Activated CD8-positive, alpha-beta memory T cell treated with anti-CD3 and anti-CD28 coated beads, Interleukin-2, amount 10 ng/mL, durations not matched to agents 7 days and 5 days (primary cell): ENCODE measurements at places on chromosomes 1 and 21. TPM values are rescaled to one million over a fixed set of nuclear protein-coding genes. Genes with fewer than 3 reads are reported as not detected.

Gene GJB4
- not detected for total RNA-seq

Gene ACTA1
- total RNA-seq, result not detected

Gene MATN1
- 0.32 TPM for total RNA-seq

Gene HSPA6
- 0.47 TPM for total RNA-seq

Gene SHISA4
- total RNA-seq, result 0.54 TPM

Gene RYR2
- total RNA-seq, result 0.40 TPM

Gene KCNK1
- total RNA-seq, result 0.61 TPM

Gene LEMD1
- total RNA-seq, result 0.54 TPM

Gene ID3
- total RNA-seq, result 14.4 TPM

Gene FAM177B
- not detected for total RNA-seq

Gene SLC1A7
- not detected for total RNA-seq

Gene KRTAP13-2
- total RNA-seq, result not detected

Gene CFAP141
- total RNA-seq, result not detected

Gene RGS7
- not detected for total RNA-seq

Gene CFHR2
- not detected for total RNA-seq

Gene VANGL2
- total RNA-seq, result not detected

Gene LRRC38
- not detected for total RNA-seq

Gene PRXL2B
- total RNA-seq, result 26.2 TPM

Gene ERG
- total RNA-seq, result not detected

Gene SPATA21
- not detected for total RNA-seq
